Activated T-cell treated with anti-CD3 and anti-CD28 coated beads for 1 hour (primary cell): ENCODE measurements at places on chromosomes 5 and 9.

GRCh38 chr5:175896301-175897040 is 25.1 kb downstream of the CPLX2 start:
- no peak for DNase-seq

- DNase-seq: no peak
Observed at GRCh38 chr5:14545862-14546261, 35.7 kb upstream of the OTULINL start.

GRCh38 chr5:100731768-100732167 is 171.3 kb downstream of the ST8SIA4 start:
- no peak for DNase-seq

- no peak for DNase-seq
Observed at GRCh38 chr9:113612828-113613227, 149.3 kb downstream of the RGS3 start.

DNA sequence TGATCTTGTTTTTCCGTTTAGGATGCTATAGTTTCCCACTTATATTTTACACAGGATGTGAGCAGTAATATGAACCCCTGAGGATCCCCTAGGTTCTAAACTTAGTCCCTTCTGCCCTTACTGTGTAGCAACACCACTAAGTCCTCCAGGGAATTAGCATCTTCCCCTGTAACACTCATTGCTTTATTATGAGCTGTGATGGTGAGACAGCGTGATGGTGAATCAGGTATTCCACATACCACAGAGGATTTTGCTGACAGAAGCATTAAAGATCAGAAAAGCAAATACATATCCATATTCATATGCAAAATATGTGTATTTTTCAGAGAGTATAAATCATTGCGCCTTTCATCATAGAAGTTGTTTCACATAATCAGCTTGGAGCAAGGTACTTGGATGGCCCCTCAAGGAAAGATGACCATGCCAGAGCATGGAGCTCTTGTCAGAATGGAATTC is 317.0 kb downstream of the ICE1 start:
- DNase-seq: no peak

- DNase-seq: no peak
Observed at GRCh38 chr5:157613385-157614245, 38.0 kb upstream of the ADAM19 start.

DNA sequence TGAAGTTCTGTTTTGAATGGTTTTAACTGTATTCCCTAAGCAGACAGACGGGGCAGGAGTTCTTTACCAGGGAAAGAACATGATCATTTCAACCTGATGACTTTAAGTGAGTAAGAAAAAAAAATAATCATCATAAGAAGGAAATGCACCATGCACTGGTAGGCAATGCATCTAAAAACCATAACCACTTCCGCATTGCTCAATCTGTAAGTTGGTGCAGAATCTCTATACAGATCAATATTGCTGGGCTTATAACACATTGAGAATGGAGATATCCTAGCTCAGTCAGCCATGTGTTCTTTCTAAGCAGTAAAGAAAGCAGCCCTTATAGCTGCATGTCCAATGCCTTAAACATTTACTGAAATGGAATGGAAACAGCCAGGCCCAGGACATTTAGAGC is 407.1 kb upstream of the DMAC1 start:
- DNase-seq: no peak

GRCh38 chr9:98409719-98410118 is 154.3 kb upstream of the TBC1D2 start:
- no peak for DNase-seq

DNA sequence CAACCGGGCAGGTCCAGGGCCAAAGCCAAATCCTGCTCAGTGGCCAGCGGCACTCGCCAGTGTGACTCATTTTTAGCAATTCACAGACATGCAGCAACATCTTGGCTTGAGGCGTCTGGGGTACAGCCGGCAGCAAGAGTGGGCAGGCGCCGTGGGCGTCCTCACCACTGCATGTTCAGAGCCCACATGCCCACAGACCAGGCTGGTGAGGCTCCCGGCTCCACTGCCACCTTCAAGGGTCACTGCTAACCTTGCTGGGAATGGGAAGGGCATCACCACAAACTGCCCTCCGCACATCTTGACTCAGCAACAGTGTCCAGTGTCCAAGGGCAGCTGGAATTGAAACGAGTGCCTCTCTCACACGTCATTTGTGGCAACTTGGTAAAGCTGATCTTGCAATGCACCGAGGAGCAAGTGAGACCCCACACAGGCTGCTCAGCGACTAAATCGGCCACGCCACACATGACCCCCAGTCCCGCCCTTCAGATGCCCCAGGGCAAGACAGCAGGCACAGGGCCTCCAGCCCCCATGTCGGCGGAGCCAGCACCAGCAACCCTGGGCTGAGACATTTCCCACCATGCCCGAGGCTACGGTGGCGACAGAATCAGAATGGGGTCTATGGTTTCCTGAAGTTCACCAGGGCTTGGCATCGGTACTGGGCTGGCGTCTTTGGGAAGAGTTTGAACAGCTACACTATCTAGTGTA is 140.3 kb downstream of the ROR2 start:
- DNase-seq: no peak

DNA sequence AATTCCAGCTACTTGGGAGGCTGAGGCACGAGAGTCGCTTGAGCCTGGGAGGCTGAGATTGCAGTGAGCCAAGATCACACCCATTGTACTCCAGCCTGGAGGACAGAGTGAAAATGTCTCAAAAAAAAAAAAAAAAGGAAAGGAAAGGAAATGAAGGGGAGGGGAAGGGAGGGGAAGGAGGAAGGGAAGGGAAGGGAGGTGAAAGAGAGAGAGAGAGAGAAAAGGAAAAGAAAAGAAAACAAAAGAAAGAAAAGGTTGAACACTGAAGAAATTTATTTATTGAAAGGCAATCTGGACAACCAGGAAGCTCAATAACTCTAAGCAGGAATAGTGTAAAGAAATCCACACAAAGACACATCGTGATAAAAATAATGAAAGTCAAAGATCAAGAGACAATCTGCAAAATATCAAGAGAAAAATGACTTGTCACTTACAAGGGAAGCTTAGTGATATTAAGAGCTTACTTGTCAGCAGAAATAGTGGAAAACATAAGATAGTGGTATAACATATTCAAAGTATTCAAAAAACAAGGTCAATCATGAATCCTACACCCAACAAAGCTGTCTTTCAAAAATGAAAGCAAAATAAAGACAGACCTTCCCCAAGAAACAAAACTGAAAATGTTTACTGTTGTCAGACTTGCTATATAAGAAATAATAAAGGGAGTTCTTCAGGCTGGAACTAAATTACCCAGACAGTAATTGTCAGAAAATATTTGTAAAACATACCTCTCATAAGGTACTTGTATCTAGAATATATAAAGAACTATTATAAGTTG is 10.9 kb upstream of the RIMOC1 start:
- DNase-seq: no peak

- no peak for DNase-seq
Observed at GRCh38 chr9:114300846-114301797, 21.8 kb upstream of the ORM1 start.

- no peak for DNase-seq
Observed at GRCh38 chr5:163165277-163165676, 272.1 kb upstream of the CCNG1 start.

DNA sequence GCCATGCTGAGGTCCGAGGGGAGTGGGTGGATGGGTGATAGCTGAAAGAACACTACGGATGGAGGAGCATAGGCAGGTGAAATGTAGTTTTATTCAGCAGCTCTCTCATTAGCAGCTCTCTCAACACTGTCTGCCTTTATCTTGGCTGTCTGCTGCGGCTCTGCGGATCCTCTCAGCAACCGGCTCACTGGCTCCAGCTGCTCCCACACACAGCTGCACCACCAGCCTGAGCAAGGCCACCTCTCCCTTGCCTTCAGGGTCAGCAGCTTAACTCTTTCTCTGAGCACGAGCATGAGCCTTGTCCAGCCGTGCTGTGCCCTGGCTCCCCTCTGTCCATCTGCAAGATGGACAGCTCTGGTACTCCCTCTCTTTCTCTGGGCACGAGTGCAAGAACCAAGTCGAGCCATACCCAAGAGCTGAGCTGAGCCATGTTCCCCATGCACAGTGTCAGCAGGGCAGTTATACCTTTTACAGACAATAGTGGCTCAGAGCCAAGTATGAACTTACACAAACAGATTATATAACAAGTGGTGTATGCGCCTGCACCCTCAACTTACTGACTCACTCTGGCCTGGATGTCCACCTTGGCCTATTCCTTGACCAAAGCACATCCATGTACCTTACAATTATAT is 108.5 kb downstream of the MACIR start:
- no peak for DNase-seq
